ENCODE measurements at places on chromosomes 16 and 17.

- no peak for DNase-seq
Measured at GRCh38 chr17:8986295-8986694, 20.8 kb upstream of the PIK3R5 start.

DNA sequence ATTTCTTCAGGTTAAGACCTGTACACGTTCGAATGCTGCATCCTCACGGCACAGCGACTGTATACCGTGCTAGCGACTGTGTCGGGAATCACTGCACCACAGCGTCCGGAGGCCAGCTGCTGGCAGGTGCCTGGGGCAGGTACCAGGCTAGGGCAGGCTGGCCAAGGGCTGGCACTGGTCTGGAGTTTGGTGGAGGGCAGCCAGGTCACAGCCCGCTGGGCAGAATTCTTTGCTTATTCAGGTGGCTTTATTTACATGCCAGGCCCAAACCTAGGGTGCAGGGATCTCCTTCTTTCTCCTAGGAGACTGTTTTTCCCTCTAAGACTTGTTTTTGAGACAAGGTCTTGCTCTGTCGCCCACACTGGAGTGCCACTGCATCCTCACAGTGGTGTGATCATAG lies 37.9 kb downstream of the COTL1 start:
- DNase-seq, result no peak

- DNase-seq, result peak; percentile 0
Measured at GRCh38 chr17:48630009-48630924, 4.1 kb upstream of the HOXB9 start.

DNA sequence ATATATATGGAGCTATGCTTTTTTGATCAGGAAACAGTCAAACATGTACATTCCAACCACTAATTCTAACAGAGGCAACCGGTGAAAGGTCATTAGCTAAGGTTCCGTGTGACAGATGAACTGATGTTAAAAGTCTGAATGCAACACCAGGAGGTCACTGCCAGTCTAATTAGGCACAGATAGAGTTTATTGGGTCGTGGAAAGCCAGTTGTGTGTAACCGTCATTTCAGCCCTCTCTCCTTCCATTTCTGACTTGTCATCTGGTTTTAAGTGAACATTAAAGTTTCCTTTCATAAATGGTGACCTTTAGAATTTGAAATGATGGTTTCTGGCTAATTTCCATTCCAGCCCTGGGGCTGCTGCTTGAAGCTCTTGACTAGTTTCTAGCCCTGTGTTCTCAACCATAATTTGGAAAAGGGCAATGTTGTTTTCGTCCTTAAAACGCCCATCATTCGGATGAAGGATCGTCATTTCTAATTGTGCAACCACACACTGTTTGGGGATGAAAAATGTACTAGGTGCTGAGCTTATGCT lies 23.9 kb downstream of the CACNG3 start:
- DNase-seq, result no peak

GRCh38 chr17:76755285-76755684 lies 17.4 kb downstream of the MFSD11 start:
- DNase-seq, result no peak

DNA sequence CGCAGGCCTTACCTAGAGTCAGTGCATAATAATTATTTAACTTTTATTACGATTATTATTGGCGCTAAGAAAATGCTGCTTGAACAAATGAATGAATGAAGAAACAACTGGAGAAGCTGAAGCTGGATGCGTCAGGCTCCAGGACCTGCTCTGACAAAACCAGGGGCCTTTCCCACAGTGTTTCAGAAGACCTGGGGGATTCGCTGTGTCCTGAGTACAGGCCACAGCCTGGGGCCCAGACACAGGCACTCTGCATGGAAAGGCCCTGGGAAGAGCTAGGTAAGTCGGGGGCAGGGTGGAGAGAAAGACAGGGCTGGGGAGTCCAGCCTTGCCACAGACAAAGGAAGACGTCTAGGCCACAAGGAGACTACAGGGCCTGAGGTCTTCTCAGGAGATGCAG lies 226.1 kb downstream of the ZNF423 start:
- DNase-seq, result no peak

GRCh38 chr17:19288453-19288852 lies 51.3 kb downstream of the EPN2 start:
- peak; percentile 92 for DNase-seq

GRCh38 chr16:86508947-86509758 lies 1.2 kb upstream of the FOXF1 start:
- DNase-seq, result peak; percentile 76

DNA sequence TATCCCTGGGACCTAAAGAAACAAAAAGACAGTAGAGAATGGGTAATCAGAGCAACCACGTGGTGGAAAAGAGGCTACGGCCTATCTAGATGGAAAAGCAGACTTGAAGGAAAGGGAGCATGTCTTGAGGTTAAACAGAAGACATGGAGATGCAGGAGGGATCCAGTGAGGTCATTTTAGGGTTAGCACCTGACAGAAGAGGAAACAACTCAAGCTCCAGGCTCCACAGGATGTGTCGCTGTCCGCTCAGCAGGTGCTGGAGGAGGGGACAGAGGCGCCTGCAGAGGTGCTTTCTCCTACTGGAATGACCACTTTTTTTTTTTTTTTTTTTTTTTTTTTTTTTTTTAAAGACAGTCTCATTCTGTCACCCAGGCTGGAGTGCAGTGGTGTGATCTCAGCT lies 47.5 kb upstream of the CLEC3A start:
- DNase-seq, result peak; percentile 81

GRCh38 chr17:48219617-48220016 lies 112.1 kb downstream of the SNX11 start:
- peak; percentile 60 for DNase-seq

- DNase-seq, result no peak
Measured at GRCh38 chr16:17270111-17270510, 200.6 kb downstream of the XYLT1 start.

DNA sequence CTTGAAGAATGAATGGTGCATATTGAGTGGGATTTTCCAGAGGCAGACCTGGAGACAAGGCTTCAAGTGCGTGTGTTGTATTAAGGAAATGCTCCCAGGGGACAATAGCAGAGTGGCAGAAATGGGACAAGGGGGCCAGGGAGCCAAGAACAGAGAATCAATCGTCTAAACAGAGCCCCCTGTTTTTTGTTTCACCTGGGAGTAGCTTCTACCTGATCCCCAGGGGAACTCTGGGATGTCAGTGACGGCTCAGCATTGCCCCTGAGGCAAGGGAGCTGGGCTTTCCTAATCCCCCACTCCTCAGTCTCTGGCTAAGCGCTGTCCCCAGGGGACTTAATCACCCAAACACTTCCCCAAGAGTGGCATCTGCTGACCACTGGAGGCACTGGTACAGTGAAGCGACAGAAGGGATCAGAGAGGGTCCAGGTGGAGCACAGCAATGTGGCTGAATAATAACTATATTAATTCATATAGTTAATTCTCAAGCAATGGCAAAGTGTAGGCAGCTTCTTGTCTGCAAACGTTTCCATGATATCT lies 35.7 kb upstream of the C16orf78 start:
- DNase-seq, result no peak

DNA sequence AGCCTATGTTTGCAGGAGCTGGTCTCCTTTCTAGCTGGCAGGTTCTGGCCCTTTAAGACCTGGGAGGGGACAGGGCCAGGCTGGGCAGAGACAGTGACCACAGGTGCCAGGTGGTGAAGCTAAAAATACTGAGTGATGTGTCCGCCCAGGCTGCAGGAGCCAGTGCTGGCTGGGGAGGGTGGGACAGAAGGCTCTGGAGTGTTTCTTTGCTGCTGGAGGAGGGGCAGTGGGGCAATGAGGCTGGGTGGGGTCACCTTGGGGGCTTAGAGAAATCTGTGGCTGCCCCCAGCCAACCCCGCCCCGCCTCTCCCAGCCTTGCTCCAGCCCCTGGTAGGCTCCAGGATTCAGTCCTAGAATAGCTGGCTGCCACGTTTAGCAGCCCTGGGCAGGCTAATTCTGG lies 30.4 kb upstream of the SBK1 start:
- no peak for DNase-seq

DNA sequence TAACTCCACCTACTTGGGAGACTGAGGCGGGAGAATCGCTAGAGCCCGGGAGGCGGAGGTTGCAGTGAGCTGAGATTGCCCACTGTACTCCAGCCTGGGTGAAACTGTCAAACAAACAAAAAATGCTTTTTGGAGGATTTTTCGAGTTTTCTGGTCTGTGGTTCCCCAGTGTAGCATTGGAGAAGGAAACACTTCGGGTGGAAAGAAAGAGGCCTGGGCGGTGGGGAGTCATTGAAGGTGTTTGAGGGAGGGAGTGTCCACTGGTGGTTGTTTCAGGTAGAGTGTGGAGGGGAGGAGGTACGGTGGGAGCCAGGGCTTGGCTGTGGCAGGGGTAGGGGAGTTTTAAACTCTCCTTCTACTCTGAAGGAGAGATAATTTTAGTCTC lies 1.2 kb downstream of the RNF213 start:
- DNase-seq, result no peak

- no peak for DNase-seq
Measured at GRCh38 chr16:8605554-8605953, 15.2 kb upstream of the TMEM114 start.

GRCh38 chr17:75487351-75488070 lies 27.8 kb downstream of the CASKIN2 start:
- no peak for DNase-seq

DNA sequence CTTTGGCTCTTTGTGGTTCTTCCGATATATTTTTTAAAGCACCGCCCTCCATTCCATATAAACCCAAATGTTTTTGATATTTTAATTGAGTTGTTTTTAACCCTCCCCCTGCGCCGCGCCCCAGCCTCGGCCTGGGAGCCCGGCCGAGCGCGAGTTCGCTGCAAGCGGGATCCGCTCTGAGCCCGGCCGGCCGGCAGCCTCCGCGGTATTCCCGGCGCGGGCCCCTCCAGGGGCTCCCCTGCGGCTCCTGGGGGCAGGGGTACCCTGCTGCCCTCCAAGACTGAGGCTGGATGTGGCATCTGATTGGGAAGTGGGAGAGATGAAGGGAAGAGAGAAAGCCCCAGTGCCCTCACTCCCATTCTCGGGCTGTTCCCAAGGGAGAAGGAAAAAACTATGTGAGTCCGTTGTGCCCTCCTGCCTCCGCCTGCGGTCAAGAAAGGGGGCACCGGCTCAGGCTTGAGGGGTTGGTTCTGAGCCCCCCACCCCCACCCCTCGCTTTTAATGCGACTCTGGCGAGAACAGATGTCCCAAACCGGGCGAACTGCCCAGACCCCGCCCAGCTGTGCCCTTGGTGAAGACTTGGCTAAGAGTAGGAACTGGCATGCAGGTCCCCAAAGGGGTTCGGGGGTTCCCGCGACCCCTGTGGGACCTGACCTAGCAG lies 8.6 kb downstream of the NEUROD2 start:
- DNase-seq, result no peak

DNA sequence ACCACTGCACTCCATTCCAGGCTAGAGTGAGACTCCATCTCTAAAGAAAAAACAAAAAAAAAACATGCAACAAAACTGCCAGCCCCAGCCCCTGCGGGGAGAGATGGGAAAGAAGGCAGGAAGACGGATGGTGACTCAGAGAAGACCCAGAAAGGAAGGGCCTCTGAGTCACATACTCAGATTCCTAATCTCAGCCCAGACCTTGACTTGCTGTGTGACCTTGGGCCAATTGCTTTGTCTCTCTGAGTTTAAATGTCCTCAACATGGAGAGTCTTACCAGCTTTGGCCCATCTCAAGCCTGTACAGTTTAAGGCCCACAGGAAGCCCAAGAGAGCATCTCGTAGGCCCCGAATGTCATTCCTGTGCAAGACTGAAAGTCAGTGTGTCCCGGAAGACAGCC lies 86.5 kb upstream of the LHX1 start:
- DNase-seq, result no peak

- no peak for DNase-seq
Measured at GRCh38 chr17:82909322-82909904, 69.6 kb upstream of the ZNF750 start.

- no peak for DNase-seq
Measured at GRCh38 chr16:27737513-27737912, 187.6 kb downstream of the KATNIP start.

GRCh38 chr16:23333034-23333579 lies 31.0 kb downstream of the SCNN1B start:
- no peak for DNase-seq
